ENCODE measurements at places on chromosomes 16 and 17.

DNA sequence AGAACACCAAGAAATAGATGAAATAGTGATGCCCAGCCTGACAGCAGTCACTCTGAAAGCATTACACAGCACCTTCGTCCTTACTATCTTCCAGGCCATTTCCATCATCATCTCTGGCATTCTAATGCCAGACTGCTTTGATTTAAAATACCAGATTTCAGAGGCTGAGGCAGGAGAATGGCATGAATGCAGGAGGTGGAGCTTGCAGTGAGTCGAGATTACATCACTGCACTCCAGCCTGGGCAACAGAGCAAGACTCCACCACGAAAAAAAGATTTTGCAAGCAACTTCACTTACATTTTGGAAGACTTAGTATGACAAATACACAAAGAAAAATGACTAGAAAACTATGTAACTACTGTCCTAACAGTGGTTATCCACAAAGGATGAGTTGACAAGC, 244.0 kb downstream of the CPPED1 start:
- DNase-seq: no peak

- no peak for DNase-seq
These were observed 8.9 kb downstream of the DRC7 start for GRCh38 chr16:57703416-57704010.

- no peak for DNase-seq
These were observed 150.3 kb upstream of the C17orf78 start for GRCh38 chr17:37225465-37225864.

- peak; percentile 76 for DNase-seq
These were observed at the start of gene TRIM65 for GRCh38 chr17:75896415-75897159. TRIM65 (minus strand) TSS chr17:75896951; CDS start chr17:75896937, 14 bp downstream.

DNA sequence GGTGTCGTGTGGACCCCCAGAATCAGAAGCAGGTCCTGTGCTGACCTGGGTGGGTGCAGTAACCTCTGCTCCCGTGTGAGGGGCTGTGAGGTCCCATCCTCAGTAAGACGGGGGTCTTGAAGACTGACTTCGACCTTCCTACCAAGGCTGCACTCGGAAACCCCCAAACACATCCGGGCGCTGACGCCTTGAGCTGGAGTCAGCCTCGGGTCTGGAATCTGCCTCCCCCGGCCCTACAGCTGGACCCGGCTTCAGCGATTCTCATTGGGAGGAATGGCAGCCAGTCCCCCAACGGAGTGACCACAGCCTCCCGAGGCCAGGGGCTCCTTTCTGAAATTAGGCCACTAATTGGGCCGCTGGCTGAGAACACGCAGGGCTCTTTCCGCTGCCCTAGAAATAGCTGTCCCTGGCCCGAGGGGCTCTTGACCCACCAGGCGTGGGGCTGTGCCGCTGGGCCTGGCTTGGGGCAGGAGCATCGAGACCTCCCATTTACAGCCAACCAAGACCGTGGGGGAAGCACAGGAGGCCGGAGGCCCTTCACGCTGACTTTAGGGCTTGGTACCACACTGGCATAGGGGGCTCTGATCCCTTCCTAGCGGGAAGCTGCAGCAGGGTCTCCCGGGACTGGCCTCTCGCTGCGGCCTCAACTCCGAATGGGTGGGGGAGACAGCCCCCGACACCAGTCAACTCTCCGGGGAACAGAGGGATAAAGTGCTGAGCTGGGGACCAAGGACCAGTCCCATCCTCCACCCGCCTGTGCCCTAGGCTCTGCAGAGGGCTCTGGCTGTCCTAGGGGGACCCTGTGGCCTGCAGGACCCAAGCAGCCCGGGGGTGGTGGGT, 2.6 kb upstream of the GNG13 start:
- DNase-seq: no peak

DNA sequence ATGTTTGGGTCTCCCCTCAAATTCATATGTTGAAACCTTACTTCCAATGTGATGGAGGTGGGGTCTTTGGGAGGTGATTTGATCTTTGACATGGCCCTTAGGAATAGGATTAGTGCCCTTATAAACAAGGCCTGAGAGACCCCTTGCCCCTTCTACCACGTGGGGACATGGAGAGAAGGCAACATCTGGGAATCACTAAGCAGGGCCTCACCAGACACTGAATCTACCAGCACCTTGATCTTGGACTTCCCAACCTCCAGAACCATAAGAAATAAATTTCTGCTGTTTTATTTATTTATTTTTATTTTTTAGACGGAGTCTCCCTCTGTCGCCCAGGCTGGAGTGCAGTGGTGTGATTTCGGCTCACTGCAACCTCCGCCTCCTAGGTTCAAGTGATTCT, 40.1 kb downstream of the GDE1 start:
- no peak for DNase-seq

- peak; percentile 19 for DNase-seq
These were observed 7.3 kb upstream of the DPEP3 start for GRCh38 chr16:67987460-67988160.

DNA sequence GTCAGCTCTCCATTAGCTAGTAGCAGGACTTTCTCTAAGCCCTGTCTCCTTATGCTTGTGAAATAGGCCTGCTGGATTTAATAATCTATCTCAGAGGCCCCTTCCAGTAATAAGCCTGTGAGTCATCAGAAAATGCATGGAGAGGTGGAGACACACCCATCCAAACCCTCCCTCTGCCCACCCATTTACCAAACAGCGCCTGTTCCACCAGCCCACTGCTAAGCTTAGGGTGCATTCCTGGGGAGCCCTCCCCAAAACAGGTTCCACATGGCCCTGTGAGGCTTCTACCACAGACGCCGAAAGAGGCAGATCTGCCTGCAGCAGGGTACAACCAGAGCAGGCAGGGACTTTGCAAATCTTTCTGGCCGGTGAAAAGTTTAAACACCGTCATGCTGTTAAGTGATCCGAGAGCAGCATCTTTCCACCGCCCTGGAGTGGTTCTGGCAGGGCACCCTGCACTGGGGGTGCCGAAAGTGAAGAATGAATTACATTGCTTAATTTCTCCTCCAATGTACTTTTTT, 99.3 kb downstream of the GAS7 start:
- DNase-seq: peak; percentile 91

DNA sequence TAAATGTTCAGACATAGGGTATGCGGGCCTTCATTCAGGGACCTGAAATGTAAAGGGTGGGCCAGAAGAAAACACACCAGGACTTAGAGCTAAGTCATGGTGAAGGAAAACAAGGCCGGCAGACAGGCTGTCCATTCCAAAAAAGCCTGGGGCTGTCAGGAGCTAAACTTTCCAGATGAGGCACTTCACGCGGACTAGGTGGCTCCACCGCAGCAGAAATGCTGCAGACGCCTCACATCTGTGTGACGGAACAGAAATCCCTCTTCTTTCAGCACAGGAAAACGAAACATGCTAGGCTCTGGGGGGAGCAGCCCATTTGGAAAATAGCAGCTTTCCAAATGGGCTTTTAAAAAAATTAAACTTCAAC, 88.7 kb downstream of the HS3ST3A1 start:
- peak; percentile 66 for DNase-seq

DNA sequence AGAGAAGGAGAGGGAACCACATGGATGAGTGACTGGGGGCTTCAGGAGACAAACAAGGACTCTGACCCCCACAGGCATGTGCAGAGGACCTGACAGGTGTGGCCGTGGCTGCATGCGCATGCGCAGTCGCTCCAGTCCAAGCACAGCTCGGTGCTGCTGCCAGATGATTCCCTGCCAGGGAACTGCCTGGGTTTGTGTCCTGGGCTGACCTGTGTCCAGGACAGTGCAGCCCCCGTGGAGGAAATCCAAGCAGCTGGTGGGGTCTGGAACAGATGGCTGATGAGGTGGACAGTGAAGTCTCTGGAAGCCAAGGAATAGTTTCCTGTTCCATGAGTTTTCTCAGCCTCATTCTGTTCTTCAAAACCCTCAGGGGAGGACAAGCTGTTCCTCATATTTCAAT, 27.3 kb downstream of the LASP1 start:
- DNase-seq: peak; percentile 71

DNA sequence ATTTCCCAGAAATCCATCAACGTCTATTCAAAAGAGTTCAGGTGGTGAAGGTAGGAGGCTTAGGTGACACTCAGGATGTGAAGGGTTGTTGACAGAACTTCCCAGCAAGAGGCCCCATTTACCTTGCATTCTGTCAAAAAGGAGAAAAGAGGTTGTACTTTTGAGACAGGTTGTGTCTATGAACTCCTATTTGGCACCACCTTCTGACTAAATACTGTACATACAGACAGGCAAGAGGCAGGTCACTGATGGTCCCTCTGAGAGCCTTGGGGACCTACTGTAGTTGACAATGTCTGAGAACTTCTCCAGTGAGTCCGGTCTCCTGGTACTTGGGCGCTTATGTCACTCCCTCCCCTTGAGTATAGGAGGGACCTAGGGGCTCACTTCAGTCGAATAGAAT, 479.3 kb upstream of the ZFHX3 start:
- DNase-seq: no peak

DNA sequence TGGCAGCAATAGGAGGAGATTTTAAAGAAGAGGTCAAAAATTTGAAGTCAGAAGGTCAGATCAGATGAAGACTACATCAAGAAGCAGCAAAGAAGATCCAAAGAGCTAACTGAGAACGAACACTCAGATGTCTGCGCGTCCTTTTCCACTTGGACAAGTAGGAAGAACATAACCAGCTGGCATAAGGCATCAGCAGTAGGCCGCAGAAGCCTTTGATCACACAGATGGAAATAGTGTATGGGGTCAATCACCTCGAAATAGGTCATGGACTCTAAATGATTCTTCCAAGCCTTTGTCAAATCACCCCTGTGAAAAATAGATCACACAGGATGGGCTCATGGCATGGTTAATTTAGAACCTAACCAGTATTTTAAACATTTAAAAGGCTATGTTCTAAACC, 56.4 kb upstream of the TOM1L1 start:
- DNase-seq: no peak

- peak; percentile 29 for DNase-seq
These were observed 28.1 kb downstream of the HEATR3 start for GRCh38 chr16:50093607-50094539.

GRCh38 chr17:29263916-29264315, 17.3 kb downstream of the CRYBA1 start:
- no peak for DNase-seq

GRCh38 chr17:41343029-41343428, 7.6 kb downstream of the KRT33A start:
- no peak for DNase-seq

- DNase-seq: no peak
These were observed 27.2 kb downstream of the PEMT start for GRCh38 chr17:17564323-17564722.

DNA sequence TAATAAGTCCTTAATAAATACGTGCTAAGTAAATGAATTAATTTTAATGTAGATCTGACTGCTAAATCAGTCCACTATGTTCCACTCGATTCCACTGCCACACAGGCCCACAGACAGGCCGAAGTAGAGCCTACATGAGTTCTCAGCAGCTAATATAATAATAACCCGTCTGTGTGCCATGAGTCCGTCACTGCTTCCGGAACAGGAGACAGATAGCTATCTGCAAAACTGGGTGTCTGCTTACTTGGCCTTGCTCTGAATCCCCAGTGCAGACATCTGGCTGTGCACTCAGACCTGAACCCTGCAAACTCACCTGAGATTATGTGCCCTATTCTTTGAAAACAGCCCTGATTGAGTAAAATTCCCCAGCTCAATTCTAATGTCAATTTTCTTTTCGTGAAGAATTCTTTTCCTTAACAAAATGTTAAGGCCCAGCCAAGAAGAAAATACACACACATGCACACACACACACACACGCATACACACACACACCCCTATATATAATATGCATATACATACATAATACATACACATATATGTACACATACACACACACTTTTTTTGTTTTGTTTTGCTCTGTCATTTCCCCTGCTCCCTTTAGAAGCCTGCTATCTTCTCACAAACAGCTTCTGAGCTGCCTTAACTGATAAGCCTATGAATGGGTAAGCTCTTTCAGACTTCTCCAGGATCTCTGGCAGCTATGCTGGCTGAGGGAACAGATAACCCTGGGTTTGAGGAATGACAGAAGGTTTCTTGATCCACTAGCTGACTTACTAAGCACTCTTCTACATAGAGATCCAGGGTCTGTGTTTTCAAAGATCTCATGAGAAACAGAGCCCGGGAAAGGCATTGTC, 39.8 kb upstream of the TOM1L1 start:
- DNase-seq: no peak

- DNase-seq: no peak
These were observed 14.5 kb downstream of the TSPOAP1 start for GRCh38 chr17:58313815-58314705.

DNA sequence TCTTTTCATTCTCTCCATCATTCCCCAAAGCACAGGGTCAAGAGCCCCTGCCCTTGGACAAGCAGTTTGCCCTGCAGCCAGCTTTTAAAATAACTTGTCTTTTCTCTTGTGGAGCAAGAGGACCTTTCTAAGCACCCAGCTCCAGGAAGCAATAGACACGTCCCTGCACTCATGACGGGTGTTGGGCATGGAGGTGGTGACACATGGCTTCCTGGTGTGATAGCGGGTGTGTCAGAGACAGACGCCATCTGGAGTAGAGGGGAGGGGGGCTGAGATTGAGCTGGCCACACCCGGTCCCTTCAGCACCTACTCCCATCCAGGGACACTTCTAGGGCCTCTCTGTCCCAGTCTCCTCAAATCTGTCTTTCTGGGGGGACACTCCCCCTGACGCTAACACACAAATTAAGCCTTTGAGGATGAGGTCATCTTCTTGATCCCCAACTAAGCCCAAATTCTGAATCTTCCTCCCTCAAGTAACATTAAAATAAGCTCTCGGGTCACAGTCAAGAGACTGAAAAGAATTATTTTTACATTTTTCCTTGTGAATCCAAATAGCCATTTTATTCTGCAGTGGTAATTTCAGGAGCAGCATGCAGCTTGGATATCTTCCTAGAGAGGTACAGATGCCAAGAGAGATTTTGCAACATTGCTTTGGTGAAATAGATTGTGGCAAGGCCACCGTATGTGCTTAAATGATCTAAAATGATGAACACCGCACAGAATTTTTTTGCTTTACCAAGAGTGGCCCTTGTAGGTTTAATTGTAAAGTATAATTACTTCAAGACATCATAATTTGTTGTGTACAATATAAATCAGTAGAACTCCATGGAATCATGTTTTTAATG, 216.6 kb upstream of the IRX3 start:
- no peak for DNase-seq

GRCh38 chr17:50871364-50871763, 5.2 kb upstream of the TOB1 start:
- DNase-seq: no peak
